Stimulated activated CD4-positive, alpha-beta T cell treated with anti-CD3 and anti-CD28 coated beads, Interleukin-1b, Interleukin-23, amount 100 ng/mL, for 48 hours (primary cell): ENCODE measurements at places on chromosomes 4 and X.

DNA sequence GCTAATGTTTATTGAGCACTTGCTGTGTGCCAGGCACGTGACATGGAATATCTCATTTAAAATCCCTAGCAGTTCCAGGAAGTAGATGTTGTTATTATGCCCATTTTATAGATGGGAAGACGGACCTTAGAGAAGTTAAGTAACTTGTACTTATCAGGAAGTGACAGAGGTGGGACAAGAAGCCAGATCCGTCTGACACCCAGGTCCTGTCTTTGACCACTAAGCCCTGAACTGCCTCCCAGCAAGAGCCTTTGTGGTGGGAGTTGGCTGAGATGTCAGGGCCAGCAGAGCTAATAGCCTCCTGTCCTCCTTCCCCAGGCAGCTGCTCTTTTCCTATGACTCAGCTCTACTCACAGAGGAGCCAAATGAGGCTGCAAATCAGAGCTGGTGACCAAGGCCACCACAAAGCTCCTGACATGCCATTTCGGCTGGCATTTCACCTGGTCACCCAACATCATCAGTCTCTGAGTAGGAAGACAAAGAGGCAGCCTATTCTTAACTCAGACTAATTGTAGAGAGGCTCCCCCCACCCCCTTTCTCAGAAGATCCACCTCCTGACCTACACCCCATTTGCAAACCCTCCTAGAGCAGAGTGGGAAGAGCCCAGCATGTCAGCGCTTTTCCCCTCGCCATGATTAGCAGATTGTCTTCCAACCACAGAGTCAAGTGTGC is 175.1 kb upstream of the KIT start:
- DNase-seq, result no peak

- no peak for DNase-seq
Measured at GRCh38 chr4:2743518-2744445, 12.4 kb downstream of the TNIP2 start.

- DNase-seq, result peak; percentile 81
Measured at GRCh38 chr4:146243141-146243882, 29.0 kb downstream of the REELD1 start.

GRCh38 chrX:41419082-41419481 is 28.1 kb upstream of the NYX start:
- DNase-seq, result no peak

GRCh38 chr4:70734971-70735370 is 13.2 kb downstream of the RUFY3 start:
- DNase-seq, result no peak

DNA sequence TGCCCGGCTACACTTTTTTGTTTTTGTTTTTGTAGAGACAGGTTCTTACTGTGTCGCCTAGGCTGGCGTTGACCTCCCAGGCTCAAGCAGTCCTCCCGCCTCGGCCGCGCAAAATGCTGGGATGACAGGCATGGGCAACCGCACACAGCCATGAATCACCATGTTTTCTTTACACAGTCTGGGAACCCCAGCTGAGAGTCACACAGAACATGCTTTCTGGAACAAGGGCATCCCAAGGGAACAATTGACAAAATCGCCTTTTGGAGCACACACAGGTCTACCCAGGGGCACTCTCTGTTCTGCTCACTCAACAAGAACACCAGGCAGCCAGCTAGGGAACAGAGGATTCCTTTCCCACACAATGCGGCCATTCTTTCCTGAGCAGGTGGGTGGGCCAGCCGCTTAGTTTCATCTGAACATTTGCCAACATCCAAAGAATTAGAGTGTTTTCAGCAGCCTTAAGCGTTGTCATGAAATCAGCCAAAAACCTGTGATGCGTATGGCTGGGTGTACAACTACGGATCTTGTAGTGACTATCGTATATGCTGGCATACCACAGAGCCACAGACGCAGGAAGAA is 15.7 kb downstream of the PRKX start:
- no peak for DNase-seq

DNA sequence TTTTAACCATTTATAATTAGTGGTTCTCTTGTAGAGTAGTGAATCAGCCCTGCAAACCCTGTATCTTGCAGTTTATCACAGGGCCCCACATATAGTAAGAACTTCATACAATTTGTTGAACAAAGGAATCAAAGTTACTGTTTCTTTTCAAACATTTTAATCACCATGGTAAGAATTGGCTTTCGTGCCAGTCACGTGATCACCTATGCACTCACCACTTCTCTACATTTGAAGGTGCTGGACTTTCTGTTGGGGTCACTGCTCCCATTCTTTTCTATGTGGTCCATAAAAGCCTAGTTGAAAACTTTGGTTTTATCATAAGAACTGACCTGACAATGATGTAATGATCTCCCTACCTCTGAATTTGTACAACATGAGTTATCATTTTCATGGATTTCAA is 426.4 kb upstream of the CPEB2 start:
- DNase-seq, result no peak

DNA sequence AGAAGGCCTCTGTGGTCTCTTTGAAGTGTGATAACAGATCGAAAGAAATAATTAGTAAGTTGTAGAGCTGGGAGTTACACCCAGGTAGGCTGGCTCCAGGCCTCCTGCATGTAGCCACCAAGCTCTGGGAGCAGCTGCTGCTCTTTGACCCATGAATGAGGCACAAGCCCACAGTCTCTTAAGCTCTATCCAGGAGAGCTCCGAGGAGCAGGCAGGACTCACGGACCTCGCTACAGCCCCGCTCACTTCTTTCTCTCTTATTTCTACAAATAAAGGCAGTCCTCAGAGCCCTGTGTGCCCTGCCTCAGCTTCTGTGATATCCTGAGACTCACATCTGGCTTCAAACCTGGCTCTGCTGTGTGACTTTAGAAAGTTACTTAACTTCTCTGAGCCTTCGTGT is 86.9 kb downstream of the EVC start:
- no peak for DNase-seq

DNA sequence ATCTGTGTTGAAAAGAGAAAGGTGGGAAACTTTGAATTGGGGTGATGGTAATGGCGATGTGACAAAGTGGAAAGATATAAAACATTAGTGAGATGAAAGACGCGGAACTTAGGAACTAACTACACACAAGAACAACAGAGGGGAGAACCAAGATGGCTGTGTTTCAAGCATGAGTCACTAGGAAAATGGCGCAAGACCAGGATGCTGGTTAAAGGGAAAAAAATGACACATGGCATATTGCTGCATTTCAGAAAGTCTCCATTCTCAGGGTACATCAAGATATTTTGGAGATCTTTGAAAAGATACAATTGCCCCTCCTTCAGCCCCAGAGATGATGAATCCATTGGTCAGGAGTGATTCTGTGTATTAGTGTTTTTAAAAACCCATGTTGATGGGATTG is 164.4 kb downstream of the FBXO8 start:
- no peak for DNase-seq

- DNase-seq, result no peak
Measured at GRCh38 chr4:146040623-146041022, 102.0 kb upstream of the ZNF827 start.

DNA sequence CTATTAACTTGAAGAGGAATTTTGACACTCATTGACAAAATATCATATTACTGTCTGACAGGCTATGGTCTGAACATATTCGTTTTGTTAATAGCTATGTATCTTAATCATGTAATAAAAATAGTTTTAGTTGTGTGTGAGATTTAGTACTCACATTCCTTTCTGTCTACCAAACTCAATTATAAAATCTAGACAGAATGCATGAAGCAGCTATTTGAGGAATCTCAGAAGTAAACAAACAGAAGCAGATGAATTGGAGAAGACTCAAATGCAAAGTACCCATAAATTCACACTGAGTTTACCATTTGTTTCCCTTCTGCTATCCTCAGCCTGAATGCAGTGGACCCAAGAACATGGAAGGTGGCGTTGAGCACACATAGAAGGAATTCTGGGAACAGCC is 841.6 kb upstream of the AADAT start:
- no peak for DNase-seq

DNA sequence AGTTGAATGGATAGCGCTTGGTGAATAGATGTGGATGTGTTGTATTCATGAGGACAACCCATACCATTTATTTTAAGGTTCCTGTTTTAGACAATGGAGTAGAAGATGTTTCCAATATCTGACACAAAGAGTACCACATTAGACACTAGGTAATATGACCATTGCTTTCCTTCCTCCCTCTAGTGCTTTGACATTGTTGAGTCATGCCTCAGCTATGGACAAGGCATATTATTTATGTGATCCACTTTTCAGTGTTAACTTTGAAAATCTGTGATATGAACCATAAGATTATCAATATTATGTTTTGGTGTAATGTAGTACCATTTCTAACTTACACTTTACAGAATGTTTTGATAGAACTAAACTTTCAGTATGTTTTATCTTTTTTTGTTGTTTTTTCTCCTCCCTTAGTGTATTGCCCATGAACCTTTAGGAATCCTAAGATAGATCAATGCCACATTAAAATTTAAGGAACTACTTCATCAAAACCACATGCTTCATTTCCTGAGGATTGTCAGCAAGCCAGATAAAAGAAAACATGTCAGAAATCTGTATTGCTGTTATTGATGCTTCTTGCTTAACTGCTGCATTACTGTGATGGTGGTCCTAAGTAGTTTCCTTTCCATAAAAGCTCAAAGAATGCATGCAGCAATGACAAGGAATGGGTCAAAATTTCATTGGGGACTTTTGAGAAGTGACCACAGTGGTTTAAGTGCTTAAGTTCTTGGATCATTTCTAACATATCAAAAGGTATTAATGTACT is 105.0 kb downstream of the PCDH7 start:
- DNase-seq, result no peak

GRCh38 chrX:148823986-148824385 is 323.6 kb downstream of the AFF2 start:
- DNase-seq, result no peak

DNA sequence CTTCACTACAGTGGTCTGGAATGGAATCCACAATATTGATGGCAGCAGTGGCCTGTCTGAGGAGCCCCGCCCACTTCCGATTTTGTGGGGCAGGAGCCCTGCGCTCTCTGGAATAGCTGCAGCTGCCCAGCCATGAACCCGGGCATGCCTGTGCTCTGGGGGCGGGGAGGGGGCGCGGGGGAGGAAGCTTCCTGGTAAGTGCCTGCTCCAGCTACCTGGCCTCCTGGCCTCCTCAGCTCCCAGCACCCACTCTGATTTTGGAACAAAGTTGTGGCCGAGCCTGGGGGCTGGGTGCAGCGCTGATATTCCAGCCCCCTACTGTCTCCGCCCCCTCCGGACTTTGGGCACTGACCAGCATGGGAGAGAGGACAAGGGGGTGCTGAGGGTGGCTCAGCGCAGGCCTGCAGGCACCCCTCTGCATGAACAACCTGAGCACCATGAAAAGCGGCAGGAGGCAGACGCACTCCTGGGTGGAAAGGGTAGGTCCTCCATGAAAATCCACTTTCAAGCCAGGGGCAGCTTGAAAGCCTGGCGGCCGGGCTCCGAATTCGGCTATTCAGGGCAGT is 972.7 kb upstream of the AGA start:
- DNase-seq, result no peak
